Right lung (tissue), 10 donors: ENCODE measurements at places on chromosomes 4 and X. TPM values are rescaled to one million over a fixed set of nuclear protein-coding genes. Genes with fewer than 3 reads are reported as not detected.

GRCh38 chr4:19382993-19383756 is 868.5 kb upstream of the SLIT2 start:
- no peak for DNase-seq

DNA sequence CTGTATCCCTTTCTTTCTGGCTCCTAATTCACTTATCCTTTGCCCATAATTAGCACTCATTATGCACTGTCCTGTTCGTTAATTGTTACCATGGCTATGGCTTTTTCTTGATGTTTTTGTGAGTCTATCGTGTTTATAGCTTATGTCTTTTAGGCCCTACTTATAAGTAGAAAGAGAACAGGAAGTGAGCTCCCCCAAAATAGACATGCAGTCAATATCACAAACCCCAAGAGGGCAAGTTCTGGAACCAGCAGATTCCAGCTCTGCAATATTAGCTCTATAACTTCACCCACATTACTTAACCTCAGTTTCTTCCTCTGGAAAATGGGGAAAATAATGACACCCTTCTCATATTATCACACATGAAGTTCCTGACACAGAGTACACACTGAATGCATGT is 7.4 kb upstream of the HS3ST1 start:
- DNase-seq, result no peak

RGN gene
- 13.3 TPM for polyA plus RNA-seq

GRCh38 chr4:147723326-147723725 is 8.6 kb upstream of the ARHGAP10 start:
- no peak for DNase-seq

GRCh38 chrX:56314334-56314733 is 82.2 kb downstream of the KLF8 start:
- DNase-seq, result no peak

DNA sequence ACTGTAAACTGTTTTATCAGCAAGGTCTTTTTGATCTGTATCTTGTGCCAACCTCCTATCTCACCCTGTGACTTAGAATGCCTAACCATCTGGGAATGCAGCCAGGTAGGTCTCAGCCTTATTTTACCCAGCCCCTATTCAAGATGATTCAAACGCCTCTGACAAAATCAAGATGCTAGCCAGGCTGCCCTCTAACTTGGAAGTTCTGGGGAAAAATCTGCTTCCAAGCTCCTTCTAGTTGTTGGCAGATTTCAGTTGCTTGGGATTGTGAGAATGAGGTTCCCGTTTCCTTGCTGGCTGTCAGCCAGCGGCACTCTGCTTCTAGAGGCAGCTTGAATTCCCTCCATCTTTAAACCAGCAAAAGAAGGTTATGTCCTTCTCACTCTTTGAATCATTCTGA is 34.7 kb downstream of the LUZP4 start:
- DNase-seq, result peak; percentile 51

DNA sequence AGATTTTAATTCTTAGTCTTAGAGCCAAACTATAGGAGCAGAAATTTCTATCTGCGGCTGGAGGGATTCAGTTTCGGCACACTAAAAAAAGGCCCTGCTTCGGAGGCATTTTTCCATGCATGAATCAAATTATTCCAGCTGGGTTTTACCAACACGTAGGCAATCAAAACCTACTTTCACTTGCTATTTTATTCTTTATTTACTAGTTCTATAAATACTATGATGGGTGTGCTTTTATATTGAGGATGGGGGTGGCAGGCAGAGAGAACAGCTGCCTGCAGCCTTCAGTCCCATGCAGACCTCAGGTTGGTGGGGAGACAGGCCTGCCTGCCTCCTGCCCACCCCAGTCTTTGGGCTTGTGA is 609.8 kb downstream of the BCOR start:
- no peak for DNase-seq

FOXR2 gene
- polyA plus RNA-seq, result not detected

GRCh38 chr4:71709961-71710360 is 73.9 kb downstream of the GC start:
- DNase-seq, result no peak

DNA sequence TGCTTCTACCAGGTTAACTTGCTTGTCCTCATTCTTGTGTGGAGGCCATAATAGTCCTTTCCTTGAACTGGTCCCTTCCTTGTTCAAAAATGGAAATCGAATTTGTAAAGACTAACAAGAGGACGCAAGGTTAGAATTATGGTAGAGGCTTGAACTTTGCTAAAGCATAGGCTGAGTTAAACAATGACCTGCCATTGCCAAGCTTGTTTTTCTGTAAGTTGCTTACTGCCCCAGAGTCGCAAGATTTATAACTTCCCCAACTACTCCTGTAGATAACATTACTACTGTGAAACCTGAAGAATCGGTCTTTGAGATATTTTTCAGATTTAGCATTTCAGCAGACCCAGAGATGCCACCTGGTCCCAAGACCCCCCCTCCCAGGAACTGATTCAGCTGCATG is 45.3 kb downstream of the RAB33B start:
- no peak for DNase-seq

- DNase-seq, result no peak
These were observed 760 bp downstream of the TMEM165 start for GRCh38 chr4:55396308-55397125.

CRMP1 gene
- 59.6 TPM for polyA plus RNA-seq

- no peak for DNase-seq
These were observed 1080.3 kb downstream of the ARAP2 start for GRCh38 chr4:35164063-35164462.

DNA sequence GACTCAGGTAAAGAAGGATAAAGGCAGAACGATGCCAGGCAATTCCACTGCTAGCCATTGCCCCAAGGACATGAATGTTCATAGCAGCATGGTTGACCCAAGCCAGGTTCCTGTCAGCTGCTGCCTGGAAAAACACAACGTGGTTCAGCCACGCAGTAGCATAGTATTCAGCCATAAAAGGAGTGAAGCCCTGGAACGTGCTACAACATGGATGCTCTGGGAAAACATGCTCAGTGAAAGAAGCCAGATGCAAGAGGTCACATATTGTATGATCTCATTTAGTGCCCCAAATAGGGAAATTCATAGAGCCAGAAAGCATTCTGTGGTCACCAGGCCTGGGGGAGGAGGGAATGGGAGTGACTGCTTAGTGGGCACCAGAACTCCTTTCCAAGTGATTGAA is 129.8 kb downstream of the GPR143 start:
- DNase-seq, result no peak

DNA sequence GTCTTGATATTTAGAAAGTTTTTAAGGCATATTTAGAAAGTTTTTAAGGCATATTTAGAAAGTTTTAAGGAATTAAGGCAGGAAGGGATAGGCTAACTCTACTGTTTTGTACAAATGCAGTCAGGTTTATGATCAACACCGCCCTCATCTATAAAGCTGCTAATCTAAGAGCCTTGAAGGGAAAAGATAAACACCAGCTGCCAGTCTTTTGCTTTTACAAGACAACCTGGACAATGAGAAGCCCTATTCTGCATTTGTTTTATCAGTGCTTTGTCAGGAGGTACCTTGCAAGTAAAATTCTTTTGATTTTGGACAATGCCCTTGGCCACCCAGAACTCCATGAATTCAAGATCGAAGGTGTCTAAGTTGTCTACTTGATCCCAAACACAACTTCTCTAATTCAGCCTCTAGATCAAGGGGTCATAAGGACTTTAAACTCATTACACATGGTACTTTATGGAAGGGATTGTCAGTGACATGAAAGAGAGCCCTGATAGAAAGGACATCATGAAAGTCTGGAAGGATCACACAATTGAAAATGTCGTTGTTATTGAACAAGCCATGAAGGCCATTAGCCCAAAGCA is 39.8 kb downstream of the IL15 start:
- no peak for DNase-seq

DSPP gene
- not detected for polyA plus RNA-seq

DNA sequence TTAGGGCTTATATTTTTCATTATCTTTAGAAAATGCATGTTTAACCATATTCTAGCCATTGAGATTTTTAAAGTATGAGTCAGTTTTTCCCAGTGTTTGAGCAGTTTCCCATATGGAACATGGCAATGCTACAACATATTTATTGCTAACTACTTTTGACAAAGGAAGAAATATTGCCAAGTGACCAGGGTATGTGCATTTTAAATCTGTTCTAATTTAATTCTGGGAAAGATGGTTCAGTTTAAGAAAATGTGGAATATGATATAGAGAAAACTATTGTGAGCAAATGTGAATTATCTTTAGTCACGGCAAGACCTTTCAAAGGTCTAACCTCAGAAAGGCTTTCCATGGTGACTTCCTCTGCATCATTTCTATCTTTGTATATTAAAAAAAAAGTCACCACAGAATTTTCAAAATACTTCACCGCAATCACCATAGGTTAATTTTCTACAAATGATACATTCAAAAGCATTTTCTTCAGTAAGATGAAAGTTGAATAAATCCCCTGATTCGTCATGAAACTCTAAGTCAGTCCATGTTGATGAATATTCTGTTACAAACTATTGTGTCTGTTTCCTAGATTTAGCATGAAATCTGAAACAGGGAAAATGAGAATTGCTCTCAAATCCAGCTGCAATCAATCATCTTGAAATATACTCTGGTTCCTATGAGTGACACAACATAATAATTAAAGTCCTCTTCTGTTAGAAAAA is 2349.0 kb upstream of the TENM3 start:
- DNase-seq, result no peak

DNA sequence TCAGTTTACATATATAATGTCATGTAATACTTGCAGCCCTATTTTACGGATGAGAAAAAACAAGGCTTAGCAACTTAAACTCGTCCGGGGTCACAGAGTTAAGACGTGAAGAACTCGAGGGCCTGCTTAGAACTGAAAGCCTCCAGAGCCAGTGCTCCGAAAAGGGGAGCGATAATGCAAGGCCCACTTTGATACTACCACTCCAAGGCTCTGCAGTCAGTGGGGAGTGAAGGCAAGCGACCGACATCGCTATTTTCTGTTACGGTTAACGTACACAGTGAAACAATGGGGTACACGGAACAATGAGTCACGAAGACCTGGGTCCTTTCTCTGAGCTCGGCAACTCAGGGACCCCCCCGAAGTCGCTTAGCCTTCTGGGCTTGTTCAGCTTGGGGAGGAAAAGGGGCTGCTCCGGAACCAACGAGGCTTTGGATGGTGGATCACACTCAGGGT is 965 bp downstream of the PPA2 start:
- DNase-seq, result no peak

FAM184B gene
- polyA plus RNA-seq, result 0.18 TPM

DNA sequence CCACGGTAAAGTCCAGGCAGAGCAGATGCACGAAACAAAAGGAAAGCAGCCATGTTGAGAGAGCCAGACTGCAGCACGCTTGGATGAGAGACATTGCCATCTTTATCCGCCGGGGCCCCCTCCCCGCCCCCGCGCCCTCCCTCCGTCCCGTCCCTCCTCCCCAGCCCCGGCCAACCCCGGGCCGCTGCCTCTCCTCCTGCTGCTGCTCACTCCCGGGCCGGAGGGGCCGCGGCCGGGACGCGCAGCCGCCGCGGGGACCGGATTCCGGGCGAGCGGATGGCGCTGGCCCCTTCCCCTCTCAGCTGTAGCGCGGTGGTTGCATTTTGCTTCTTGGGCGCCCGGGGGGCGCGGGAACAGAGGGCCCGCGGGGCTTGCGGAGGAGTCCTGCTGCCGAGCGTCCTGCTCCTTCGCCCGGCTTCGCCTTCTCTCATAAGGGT is 542 bp downstream of the RNF150 start:
- peak; percentile 50 for DNase-seq

- DNase-seq, result no peak
These were observed 207.8 kb downstream of the ANTXR2 start for GRCh38 chr4:79865201-79865597.

- no peak for DNase-seq
These were observed 20.9 kb downstream of the GPAT3 start for GRCh38 chr4:83556816-83557215.

DCHS2 gene
- 2.7 TPM for polyA plus RNA-seq

GRCh38 chr4:148354186-148354585 is 88.0 kb downstream of the NR3C2 start:
- DNase-seq, result no peak

- no peak for DNase-seq
These were observed 39.6 kb upstream of the TMEM150C start for GRCh38 chr4:82601242-82602015.

DNA sequence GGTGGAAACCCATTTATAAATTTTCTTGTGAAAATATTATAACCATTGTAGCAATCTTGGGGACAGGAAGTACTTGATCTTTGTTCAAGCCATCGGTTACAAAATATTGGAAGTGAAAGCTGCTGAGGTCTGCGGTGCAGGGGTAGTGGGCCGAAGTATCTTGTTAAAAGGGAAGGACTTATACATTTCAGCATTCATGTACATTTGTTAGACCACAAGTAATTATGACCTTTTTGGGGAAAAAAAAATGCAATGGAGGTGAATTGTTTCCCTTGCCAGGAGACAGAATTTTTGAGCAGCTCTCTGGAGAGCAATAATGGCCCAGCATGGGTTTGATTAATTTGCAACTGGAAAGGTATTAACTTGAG is 121.3 kb downstream of the EGF start:
- no peak for DNase-seq
